ENCODE measurements at places on chromosomes 1 and 21.
A peak's percentile ranks its signal among the peaks of the same experiment; 100 is the strongest.

GRCh38 chr21:44052071-44052829, 40.1 kb downstream of the TRAPPC10 start:
- DNase-seq = peak; percentile 50

DNA sequence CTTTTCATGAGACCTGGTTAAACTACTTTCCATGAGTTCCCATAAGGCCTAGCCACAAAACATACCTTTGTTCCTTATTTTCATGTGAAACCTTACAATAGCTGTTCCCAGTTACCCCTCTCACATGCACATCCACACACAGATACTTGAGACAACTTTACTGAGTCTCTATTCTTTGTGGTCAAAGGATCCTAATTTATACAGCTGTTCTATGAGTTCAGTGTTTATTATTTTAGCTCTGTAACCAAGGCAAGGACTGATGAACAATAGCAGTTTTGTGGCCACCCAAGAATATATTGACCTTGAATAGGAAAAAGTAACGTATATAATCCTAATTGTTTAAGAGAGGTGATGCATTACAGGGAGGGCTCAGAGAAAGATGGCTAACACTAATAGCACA, 160.5 kb upstream of the CACYBP start:
- no peak for DNase-seq

DNA sequence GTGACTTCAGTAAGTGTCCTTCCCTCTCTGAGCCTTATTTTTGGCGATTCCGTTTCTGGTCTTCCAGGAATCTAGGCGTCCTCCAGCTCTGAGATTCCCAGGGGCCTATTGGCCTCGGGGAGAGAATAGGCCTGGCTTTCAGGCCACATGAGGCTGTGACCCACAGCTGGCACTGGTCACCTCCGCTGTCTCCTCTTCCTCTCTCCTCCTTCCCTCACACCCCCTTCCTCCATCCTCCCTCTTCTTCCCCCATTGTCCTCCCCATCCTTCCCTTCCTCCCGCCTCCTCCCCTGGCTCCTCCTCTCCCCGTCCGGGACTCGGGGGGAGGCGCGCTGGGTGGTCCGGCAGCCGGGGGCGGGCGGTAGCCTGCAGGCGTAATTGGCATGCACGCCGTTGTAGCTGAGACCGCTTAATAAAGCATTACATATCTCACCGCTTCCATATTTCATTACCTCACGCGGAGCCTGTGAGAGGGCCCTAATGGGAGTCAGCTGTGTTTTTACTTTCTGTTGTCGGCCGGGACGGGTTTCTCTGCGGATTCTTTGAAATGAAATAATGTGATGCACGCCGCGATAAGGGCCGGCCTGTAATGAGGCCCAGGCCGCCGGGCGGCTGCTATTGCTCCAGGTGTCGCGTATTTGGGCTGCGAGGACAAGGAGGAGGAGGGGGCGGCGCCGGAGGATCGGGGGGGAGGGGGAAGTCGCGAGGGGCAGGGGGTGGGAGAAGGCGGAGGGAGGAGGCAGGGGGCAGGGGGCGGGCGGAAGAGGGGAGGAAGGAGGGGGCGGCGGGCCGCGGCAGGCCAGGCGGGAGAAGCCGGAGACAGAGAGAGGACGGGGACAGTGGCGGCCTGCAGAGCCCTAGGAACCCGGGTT, 95.3 kb downstream of the FOXD2 start:
- no peak for DNase-seq

DNA sequence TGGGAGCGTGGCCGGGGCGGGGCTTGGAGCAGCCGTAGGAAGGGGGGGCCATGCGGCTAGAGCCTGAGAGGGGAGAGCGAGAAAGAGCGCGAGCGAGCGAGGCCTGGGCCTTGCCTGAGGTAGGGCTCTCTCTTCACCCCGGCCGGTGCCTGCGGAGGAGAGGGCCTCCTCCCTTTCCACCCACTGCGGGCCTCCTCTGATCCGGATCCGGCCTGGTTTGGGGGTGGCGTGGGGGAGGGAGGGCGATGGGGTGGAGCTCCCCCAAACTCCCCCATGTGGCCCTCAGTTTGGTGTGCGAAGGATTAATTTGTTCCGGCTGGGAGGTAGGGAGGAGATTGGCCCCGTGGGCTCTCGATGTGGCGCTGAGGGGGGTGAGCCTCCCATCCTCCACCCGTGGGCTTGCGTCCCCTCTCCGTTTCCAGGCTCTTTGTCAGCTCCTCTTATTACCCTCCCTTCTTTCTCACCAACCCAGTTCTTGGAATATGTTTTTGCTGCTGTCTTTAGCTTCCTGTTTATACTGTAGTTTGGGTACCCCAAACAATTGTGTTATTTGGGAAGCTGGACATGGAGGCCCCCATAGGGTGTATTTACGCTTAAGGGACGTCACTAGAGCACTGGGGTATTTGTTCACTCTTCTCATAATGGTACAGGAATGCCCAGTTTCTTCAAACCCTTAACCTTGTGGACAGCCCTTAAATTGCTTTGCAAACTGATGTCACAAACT, 685 bp downstream of the UBAP2L start:
- DNase-seq = peak; percentile 19

DNA sequence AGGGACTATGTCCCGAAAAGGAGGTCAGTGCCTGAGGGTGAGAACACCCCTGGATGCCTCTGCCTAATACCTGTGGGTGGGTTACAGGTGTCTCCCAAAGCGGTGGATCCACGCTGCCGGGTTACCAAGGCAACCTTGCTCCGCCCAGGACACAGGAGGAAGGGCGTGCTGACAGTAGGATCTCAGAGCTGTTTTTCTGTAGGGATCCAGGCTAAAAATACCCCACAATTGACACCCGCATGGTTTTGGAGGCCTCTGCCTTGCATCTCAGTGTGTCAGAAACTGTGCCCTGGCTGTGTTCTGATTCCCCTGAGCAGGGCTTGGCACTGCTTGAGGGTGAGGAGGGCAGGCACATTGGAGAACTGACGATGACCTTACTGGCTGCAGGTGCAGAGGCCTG, 118.0 kb downstream of the IER5 start:
- no peak for DNase-seq

DNA sequence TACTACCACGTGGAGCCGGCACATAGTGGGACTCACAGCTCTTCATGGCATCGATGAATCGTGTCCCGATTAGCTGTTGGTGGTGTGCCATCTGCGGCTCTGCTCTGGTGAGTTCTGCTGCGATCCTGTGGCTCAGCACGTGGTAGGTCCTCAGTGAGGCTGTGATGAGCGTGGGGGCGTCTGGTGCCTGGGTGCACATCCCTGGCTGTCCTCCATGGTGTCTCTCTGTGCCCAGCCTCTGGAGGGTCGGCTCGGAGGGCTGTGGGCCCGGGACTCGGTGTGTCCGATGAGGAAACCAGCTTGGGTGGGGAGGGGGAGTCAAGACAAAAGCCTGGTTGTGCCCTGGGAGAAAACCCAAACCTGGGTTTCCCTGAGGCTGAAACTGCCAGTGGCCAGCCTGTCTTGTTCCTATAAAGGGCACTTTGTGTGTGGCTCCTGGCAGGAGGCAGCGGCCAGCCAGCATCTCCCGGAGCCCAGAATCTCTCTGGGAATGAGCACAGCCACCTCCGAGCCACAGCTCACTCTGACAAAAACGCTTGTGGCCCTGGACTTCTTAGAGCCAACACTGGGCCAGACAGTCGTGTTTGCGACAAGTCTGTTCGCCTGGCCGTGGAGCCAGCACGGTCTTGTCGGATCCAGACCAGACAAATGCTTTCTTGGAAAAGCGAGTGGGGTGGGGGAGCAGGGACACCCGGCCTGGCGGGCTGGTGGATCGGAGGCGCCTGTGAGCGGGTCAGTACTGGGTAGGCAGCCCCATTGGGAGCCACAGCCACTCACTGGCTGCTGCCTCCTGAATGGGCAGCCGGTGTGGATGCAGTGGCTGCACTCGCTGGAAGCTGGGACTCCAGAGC, 31.8 kb downstream of the SPSB1 start:
- no peak for DNase-seq

GRCh38 chr1:150567341-150567716, 12.1 kb downstream of the MCL1 start:
- DNase-seq = no peak

GRCh38 chr1:87148661-87149060, 180.0 kb upstream of the LMO4 start:
- DNase-seq = no peak

DNA sequence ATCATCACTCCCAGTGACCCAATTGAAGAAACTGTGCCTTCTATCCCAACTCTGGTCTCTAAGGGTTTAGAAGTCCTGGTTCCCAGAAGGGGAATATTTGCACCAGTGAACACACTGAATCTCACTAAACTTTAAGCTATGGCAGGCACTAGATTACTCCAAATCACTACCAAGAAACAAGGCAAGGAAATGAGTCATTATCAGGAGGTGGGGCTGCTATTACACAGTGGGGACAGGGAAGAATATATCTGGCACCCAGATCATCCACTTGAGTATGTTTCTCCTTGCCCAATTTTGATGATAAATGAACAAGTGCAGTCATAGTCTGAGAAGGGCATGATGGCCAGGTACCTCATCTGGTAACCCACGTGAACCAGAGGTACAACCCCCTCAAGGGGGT, 7.0 kb downstream of the MRPL9 start:
- DNase-seq = no peak

- DNase-seq = no peak
Observed at GRCh38 chr1:180353945-180354344, 123.9 kb downstream of the LHX4 start.

DNA sequence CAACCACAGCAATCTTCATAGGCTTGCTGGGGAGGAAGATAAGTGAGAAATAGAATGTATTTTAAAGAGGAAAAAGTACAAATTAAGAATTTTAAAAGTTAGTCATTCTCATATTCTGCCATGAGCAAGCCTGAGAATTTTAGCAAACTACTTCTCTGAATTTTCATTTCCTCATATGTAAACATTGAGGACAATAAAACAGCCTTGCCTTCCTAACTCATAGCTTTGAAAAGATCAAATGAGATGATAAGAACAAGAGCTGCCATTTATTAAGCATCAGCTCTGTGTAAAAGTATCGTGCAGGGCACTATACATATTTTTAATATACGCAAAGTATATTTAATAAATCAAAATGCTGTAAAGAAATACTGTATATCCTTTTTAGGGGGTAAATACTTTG, 286.0 kb downstream of the NFIA start:
- no peak for DNase-seq

GRCh38 chr1:25134801-25135461, 97.4 kb downstream of the SYF2 start:
- no peak for DNase-seq

DNA sequence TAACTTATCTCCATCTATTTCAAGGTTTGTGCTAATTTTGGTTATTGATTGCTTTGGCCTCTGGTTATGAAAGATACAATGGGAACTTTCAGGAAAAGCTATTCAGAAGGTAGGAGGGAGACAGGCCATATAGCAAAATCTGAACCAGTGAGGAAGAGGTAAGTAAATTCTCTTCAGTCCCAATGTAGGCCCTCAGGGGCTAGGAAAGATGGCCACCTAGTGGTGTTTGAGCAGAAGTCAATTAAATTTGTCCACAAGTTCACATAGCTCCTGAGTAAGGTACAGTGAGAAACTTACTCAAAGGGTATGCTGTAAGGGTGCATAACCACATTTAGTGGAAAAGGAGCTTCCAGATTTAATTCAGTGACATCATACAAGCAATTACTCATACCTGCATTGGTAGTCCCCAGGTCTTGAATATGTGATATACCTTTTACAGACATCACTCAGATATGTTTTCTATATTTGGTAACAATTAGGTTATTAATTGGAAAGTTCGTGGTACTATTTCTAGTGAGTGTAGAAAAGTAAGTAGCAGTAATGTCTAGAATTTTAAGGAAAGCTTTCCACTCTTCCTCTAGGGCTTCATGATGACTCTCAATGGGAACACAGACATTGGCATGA, 21.4 kb upstream of the FMO1 start:
- DNase-seq = peak; percentile 35

DNA sequence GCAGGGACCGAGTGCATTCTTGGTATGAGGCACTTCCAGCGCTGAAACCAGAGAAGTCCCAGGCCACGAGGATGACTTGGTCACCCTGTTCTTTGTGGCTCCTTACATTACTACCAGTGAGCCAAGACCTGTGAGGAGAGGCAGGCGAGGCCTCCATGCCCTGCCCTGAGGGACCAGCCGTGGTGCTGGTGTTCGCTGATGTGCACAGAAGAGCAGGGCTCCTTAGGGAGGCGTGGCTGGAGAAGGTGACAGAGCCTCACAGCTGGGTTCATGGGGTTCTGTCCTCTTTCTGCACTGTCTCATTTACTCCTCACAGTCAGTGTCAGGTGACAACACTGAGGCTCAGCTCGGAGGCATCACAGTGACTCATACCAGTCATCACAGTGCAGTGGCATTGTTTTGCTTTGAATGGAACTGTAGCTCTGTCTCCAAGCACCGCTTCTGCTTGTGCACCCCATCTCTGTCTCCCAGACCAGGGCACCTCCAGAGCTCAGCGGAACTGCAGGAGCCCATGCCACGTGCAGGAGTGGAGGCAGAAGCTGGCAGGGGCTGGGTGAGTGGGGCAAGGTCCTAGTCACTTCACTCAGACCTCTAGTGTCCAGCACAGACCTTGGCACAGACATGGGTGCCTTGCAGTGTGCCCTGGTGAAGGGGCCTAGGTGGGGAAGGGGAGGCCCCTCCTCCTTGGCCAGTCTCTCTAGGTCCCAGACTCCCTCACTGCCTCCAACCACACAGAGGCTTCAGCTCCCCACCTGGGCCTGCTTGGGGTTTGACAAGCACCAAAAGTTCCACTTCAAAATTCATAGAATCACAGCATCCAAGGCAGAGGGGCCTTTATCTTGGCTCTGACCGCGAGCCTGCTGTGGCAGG, 310.9 kb downstream of the MATN1 start:
- DNase-seq = no peak

GRCh38 chr1:110967256-110967655, 3.5 kb upstream of the LRIF1 start:
- DNase-seq = no peak

- DNase-seq = no peak
Observed at GRCh38 chr1:198056255-198056654, 100.5 kb upstream of the NEK7 start.

DNA sequence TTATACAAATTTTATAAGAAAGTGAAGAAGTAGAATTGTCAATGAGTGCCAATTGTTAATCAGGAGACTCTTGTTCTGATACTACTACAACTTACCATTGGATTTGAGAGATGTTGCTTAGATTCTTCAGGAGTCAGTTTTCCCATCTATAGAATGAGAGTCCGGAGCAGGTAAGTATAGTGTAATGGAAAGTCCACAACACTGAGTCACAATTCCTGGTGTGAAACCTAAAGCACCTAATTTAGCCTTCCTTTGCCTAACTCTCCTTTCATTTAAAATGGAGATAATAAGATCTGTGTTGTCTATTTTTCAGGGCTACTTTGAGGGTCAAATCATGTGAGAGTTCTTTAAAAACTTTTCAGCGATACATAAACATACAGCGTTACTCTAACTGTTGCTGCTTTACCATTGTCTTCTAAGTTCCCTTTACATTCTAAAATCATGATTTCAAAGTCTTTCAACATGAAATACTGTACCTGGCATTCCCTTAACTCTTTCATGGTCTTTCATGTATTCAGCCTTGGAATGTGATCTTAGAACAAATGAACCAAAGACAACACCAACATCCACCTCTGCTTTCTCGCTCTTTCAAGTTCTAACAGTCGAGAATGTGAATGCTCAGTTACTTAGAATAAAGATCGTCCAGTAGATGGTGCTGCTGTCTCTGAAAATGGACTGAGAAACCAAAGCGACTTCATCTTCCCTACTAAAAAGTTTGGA, 90.9 kb downstream of the SLC30A10 start:
- peak; percentile 56 for DNase-seq

GRCh38 chr21:30340714-30341573, 3.5 kb upstream of the KRTAP27-1 start:
- peak; percentile 35 for DNase-seq

Measured in COR-L47 (cell line).